T1000 (cell line): ENCODE measurements at places on chromosomes 6 and 20.

- DNase-seq, result no peak
These were observed 184.2 kb upstream of the CCN2 start for GRCh38 chr6:132135409-132135808.

GRCh38 chr6:142058551-142059290 lies 74.0 kb upstream of the GJE1 start:
- no peak for DNase-seq

- no peak for DNase-seq
These were observed 152.5 kb upstream of the ECI2 start for GRCh38 chr6:4287811-4288244.

- no peak for DNase-seq
These were observed 166.4 kb upstream of the ZNF217 start for GRCh38 chr20:53760025-53760441.

DNA sequence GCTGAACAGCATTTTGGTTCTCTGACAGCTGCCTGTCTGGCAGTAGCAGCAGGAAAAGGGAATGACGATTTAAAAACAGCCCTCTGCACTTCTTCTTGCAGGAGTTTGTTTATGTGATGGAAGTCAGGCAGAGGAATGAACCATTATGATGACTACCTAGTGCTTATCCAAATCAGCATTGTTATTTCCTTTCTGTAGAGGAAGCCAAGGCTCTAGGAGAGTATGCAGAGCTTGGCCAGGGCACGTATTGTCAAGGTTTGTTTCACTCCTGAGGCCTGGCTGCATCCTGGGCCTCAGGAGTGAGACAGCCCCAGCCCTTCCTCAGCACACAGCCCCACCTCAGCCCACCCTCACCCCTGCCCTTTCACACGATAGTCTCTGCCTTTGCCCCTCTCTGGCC lies 68.5 kb downstream of the FAM229B start:
- DNase-seq, result no peak

- peak; percentile 11 for DNase-seq
These were observed 13.3 kb downstream of the GRM4 start for GRCh38 chr6:34132486-34133185.

GRCh38 chr20:45044084-45044573 lies 56.8 kb downstream of the KCNS1 start:
- DNase-seq, result peak; percentile 52

- DNase-seq, result no peak
These were observed 30.3 kb downstream of the BNIP5 start for GRCh38 chr6:36306375-36306774.

GRCh38 chr6:71393471-71393870 lies 104.9 kb downstream of the OGFRL1 start:
- no peak for DNase-seq

- DNase-seq, result no peak
These were observed 61.6 kb downstream of the MDGA1 start for GRCh38 chr6:37636116-37636515.

DNA sequence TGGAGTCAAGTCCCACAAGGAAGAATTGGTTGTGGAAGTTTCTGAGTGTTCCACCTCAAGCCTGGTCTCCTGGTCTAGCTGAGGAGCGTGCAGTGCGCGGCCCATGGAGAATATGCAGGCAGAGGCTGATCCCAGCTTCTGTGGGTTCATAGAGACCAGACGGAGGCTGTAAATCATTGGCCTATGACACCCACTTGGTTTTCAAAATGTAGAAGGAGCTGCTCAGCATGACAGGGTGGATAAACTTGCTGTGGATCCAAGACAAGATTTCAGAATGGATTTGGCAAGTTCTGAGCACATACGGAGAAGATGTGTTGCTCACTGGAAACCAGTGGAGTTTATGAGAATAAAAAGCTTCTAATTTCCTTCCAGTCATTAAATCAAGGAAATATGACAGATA lies 744 bp downstream of the KIF25 start:
- no peak for DNase-seq

DNA sequence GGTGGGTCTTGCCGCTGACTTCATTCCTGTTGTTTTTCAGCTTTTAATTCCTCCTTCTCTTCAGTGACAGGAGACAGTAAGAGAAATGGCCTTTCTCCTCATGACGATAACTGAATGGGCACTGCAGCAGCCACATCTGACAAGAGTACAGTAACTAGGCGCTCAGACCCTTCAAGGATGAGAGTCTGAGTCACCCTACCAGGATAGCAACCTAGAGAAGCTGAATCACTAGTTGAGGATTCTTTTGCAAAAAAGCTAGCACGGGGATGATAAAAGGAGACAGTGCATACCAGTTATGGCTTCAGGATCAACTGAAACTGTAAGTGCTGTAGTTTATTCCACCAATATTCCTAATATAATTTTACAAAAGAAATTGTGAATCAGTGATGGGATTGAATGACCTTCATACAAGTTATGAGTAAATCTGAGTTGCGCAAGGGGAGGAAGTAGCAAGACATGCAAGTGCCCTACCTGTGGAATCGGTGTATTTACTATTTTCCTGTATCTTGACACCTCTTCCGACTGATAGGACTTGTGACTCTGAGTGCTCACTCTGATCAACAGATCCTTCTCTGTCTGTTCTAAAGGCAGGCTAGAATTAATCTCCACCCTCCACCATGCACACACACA lies 161.8 kb upstream of the GRIK2 start:
- DNase-seq, result no peak

DNA sequence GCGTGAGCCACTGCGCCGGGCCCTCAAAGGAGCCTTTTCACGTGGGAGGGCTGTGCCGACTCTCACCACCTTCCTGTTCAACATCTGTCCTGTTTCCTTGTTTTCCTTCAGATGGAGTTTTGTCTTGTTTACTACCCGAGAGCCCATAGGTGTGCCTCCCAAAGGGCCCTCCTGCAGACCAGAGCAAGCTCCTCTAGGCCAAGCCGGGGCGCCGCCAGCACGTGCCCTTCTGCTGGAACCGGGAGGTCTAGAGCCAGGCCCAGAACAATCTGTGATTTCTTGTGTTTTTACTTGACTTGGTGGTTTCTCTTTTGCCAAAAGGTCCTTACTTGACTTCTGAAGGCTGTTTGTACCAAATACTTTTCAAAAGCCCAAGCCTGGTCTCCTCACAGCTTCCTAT lies 8.0 kb upstream of the DNAJC5 start:
- DNase-seq, result no peak

- no peak for DNase-seq
These were observed 2.1 kb upstream of the ESR1 start for GRCh38 chr6:151805286-151805840.

GRCh38 chr6:72132427-72132826 lies 246.1 kb downstream of the RIMS1 start:
- no peak for DNase-seq

DNA sequence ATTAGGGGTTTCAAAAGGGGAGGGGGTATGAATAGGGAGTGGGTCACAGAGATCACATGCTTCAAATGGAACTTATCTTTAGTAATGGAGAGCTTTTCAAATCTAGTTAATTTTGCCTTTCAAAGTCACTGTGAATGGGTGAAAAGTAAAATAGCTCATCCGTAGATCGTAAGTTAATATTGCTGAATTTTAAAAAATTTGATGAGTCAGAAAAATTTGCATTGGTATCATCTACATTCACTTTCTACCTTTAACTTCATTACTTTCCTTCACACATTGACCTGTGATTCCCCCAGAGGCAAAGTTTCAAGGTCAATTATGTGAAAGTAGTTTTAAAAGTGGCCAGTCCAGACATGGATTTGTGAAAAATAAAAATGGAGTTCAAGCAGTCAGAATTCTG lies 139.0 kb upstream of the SLC35B3 start:
- DNase-seq, result no peak

- DNase-seq, result peak; percentile 72
These were observed 20.4 kb downstream of the WFDC3 start for GRCh38 chr20:45771182-45771759.

GRCh38 chr6:168909288-168909687 lies 344.4 kb downstream of the THBS2 start:
- DNase-seq, result no peak

DNA sequence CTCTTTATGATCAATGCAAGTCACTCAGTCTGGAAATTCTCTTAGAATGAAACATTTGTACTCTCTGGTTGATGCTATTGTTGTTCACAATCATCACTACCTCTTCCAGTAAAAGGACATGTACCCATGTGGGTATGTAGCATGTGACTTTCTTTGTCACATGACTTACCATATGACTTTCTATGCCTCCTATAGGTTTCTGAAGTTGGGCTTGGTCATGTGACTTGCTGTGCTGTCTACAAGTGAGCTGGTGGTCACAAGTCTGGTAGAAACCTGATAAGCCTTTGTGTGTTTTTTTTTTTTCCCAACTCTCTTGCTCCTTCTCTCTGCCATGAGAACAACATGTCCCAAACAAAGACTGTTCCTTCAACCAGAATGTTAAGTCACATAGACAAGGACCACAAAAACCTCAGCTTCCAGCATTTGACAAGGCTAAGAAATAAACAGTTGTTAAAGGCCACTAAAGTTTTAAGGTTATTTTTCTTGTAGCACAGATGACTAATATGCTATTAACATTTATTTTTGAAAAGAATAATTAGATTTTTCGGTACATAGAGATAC lies 379.2 kb upstream of the SLC35B3 start:
- no peak for DNase-seq

- no peak for DNase-seq
These were observed 57.3 kb downstream of the BCKDHB start for GRCh38 chr6:80163754-80164187.

DNA sequence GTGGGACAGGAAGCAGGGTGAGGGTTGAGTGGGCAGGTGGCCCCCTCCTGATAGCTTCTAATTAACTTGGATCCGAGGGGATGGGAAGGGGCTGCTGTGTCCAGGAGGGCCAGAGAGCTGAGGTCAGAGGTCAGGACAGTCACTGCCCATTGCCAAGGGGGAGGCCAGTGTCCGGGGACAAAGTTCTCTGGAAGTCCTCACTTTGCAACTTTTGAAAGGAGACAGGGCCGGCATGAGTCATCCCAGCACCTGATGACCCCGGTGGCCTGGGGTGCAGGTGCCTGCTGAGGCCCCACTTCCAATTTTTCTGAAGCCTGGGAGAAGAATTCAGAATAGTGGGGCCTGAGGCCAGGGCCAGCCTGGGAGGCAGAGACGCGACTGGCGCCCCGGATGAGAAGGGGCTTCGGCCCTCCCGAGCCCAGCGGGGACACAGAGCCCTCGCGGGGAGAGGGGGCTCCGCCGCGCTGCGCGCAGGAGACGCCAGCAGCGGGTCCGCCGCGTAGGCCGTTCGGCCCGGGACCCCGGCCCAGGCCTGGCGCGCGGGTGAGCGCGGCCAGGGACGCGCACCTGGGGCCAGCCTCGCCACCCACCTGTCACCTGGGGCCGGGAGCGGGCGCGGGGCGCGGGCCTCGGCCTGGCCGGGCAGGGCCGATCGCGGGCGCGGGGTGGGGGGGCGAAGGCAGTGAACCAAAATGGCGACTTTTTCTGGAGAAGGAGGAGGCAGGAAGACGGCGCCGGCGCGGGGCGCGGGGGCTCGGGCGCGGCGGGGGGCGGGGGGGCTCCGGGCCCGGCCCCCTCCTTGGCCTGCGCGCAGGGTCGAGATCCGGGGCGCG lies 586 bp downstream of the ZNF512B start:
- no peak for DNase-seq

- DNase-seq, result no peak
These were observed 36.2 kb upstream of the CCDC167 start for GRCh38 chr6:37535759-37536490.
